ENCODE measurements at places on chromosomes 2 and 18.

DNA sequence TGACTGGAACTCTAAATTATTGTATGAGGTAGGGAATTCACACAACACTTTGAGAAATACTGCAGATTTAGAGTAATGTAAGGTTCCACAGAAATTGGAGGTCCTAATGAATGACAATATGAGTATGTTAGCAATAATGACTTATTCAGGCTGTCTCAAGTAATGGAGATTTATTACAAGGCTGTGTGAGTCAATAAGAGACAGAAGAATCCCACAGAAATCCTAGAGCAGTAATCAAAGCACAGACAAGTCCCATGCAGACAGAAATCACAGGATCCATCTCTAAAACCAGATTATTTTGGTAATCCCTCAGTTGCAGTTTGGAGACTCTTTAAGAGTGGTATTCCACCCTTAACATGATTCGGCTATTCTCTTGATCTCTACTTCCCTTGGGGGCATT lies 83.6 kb downstream of the FAM161A start:
- DNase-seq, result no peak

- DNase-seq, result no peak
Observed at GRCh38 chr2:181972431-181973170, 13.1 kb upstream of the PPP1R1C start.

GRCh38 chr2:9205486-9205885 lies 1.1 kb upstream of the ASAP2 start:
- no peak for DNase-seq

DNA sequence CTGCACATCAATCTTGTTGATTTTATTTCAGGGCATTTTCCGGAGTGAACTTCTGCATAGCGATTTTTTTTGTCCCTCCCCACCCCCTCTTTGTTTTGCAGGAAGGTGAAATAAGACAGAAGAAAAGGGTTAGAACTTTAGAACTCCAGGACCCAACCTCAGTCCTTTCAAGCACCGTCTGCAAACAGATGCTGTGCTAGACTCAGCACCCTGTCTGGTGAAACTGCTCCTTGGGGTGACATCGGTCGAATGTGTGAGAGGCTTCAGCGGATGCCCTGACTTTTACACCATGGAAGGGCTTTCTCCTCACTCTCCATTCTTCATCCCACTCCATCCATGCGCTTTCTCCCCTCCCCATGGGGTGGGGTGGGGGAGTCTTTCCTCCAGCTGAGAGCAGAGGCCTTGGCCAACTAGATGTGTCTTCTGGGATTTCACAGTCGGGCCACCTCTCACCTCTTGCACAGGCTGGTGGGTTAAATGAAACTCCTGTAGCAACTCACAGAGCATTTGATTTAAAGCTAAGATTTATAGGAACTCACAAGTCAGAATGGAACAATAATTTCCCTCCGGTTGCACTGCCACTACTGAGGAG lies 43.3 kb upstream of the EDAR start:
- no peak for DNase-seq

DNA sequence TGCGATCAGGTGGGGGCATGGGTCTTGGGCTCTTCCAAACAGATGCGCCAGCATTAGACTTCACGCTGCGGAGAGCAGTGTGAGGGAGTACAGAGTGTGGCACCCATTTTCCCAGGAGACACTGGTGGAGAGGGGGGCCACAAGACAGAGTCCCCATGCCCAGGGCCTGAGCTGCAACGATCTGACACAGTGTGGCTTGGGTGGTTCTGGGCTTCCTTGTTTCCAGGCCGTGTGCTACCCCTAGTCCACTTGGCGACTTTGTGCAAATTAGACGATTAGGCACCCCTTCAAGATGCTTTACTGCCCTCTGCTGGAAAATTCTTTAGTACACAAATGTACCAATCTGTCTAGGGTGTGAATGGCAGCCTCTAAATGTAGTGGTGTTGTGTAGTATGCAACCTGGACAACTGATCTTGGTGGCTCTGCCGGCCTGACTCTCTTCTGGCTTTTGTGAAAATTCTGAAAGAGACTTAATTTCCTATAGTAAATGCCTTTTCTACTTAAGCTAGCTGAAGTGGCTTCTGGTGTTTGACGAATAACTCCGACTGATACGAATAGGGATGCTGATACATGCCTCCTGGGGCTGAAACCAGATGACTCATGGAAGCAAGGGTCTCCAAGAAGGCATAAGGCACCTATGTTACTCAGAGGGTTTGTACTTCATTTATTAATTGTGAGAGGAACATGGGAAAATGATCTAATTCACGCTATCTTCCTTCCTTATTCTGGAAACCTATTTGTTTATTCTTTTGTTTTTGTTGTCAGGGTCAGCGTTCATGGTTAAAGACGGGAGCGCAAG lies 92.3 kb upstream of the SMAD2 start:
- DNase-seq, result peak; percentile 56

DNA sequence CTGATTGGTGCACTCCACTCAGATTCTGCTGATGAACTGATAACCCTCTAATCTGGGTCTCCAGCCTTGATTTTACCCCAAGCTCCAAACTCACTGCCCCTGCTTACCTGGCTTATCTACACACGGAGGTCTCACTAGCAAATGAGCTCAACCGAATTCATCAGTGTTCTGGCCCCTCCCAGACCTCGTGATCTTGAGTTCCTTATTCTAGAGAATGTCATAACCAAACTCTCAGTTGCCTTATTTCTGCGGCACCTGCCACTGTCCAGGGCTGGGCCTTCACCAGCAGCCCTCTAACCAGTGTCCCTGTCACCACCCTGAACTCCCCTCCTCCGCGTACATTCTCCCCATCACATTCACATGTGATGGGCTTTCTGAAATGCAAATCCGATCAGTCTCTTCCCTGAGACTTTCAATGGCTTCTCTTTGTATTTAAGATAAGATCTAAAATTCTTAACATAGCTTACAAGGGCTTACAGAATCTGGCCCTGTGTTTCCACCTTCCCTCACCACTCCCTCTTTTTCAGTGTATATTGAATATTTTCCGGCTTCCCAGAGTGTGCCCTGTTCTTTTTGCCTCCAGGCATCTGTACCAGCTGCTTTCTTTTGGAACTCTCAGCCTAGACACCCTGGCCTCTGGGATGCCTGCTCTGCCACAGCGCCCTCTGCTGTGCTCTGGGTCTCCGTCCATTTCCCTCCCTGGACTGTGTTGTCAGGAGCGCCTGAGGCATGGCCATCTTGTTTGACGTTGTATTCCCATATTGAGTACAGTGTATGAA lies 31.1 kb downstream of the NAB1 start:
- peak; percentile 73 for DNase-seq

- no peak for DNase-seq
Observed at GRCh38 chr2:195722075-195722474, 65.0 kb downstream of the SLC39A10 start.

- no peak for DNase-seq
Observed at GRCh38 chr18:5420906-5421305, 122.9 kb downstream of the EPB41L3 start.

DNA sequence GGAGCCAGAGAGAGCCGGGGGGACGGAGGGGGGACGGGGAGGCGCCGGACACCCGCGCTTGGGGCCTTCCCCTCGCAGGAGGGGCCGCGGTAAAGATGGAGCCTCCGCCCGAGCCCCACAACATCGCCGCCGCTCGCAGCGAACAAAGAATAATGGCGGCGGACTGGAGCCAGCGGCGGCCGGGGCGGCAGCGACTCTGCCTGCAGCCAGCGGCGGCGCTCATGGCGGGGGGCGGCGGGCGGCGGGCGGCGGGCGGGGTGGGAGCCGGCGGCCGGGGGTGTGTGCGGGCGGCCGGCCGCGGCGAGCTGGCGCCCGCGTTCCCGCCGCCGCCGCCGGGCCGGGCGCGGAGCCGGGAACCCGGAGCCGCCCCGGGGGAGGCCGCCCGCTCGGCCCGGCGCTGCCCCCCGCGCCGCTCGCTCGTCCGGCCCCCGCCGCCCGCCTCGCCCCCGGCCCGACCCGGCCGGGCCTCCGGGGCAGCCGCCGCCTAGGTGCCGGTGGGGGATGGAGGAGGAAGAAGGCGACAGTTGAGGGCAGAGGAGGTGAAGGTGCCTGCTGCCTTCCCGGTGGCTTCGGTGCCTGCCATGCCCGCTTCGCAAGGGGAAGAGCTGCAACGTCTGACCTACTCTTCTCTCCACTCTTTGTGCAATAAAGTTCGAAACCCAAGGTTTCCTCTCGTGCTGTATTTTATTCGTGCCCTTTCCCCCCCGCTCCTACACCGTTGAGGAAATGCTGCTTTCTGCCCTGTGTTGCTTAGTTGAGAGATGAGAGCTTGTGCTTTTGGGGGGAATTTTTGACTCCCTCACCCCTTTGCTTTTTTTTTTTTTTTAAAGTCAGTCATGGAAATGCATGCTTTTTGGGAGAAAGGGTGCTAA lies 634 bp downstream of the CREB1 start:
- peak; percentile 75 for DNase-seq

Data from CD4-positive, alpha-beta T cell treated with Interleukin-21 for 1 hour (primary cell).